Thoracic aorta (tissue), 2 donors: ENCODE measurements at places on chromosomes 6 and 20.

GRCh38 chr20:3239026-3239866 is at the start of gene SLC4A11:
Gene SLC4A11 (minus strand): TSS chr20:3239190. CDS start chr20:3239137, 53 bp downstream.
- peaks cover 11% of the 10 kb centered on the region for H3K27me3 ChIP-seq
- DNase-seq, result no peak
- H3K4me1 ChIP-seq, result peaks cover 24% of the 10 kb centered on the region

- H3K4me1 ChIP-seq, result no peaks in the 10 kb centered on the region
- H3K27ac ChIP-seq, result no peak overlapping the region
- DNase-seq, result no peak
- H3K36me3 ChIP-seq, result no peaks in the 10 kb centered on the region
- no peak overlapping the region for H3K4me3 ChIP-seq
- H3K27me3 ChIP-seq, result no peaks in the 10 kb centered on the region
Observed at GRCh38 chr6:50510361-50510760, 203.0 kb upstream of the TFAP2D start.

GRCh38 chr20:32067234-32067821 is 15.3 kb downstream of the HCK start:
- no peaks in the 10 kb centered on the region for H3K4me1 ChIP-seq
- H3K27me3 ChIP-seq, result no peaks in the 10 kb centered on the region
- H3K4me3 ChIP-seq, result no peak overlapping the region
- no peak overlapping the region for H3K27ac ChIP-seq
- H3K36me3 ChIP-seq, result no peaks in the 10 kb centered on the region

GRCh38 chr20:64099880-64100565 is 7.3 kb downstream of the NPBWR2 start:
- no peak for DNase-seq
- H3K27ac ChIP-seq, result no peak overlapping the region
- no peaks in the 10 kb centered on the region for H3K27me3 ChIP-seq
- no peaks in the 10 kb centered on the region for H3K4me1 ChIP-seq
- H3K36me3 ChIP-seq, result no peaks in the 10 kb centered on the region
- no peak overlapping the region for H3K4me3 ChIP-seq

DNA sequence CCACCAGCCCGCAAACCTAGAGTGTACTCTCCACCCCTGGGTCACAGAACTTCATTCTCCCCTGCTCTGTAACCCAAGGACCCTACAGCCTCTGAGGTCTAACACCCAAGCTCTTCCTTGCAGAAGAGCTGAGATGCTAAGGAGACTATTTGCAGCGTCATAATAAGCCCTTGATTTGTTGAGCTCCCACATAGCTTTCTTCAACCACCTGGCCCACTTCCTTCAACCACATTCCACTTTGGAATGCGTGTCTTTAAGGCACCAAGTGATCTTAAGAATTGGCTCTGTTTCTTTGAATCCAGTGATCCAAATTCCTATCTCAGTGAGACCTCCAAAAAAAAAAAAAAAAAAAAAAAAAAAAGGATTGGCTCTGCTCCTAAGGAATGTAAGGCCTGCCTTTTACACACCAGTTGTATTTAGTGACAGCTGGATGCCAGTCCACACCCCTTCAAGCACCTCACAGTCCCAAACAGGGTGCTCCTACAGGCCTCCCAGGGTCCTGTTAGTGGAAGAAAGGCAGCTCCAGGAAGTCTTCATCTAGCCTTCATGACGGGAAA is 106.2 kb downstream of the UBE3D start:
- no peaks in the 10 kb centered on the region for H3K4me1 ChIP-seq
- H3K27ac ChIP-seq, result no peak overlapping the region
- DNase-seq, result no peak
- no peaks in the 10 kb centered on the region for H3K36me3 ChIP-seq

GRCh38 chr20:13868331-13868730 is 83.5 kb downstream of the NDUFAF5 start:
- no peak overlapping the region for H3K4me3 ChIP-seq
- peaks cover 19% of the 10 kb centered on the region for H3K4me1 ChIP-seq
- no peak for DNase-seq
- no peaks in the 10 kb centered on the region for H3K27me3 ChIP-seq
- H3K27ac ChIP-seq, result peak overlapping the region; percentile 64

DNA sequence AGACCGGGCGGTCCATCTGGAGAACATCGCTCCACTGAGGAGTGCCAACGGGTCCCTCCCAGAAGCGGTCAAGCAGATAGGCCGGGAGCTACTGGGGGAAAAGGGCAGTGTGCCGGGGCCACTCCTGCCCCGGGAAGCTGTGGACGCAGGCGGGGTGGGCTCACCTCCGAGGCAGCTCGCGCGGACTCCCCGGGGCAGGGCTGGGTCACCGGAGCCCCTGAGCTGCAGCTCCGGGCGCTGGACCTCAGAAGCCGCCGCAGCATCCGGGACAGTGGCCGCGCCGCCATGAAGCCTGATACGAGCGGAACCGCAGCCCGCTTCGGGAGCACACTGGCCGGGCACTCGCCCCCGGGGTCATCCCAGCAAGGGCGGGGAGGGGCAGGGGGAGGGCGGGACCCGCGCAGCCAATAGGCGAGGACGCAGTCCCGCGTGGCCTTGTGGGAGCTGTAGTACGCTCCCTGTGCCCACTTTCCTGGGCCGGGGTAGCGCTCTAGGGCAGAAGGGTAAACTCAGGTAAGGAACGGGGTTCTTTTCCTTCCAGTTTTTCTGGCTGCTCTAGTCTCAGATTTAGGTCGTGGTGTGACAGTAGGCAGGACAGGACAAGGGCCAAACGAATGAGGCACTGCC is at the start of gene MOCS1:
TSS of gene MOCS1 (minus strand) at position 332 of the 627 bp plus-strand sequence. CDS start at position 287, 45 bp downstream.
- peak; percentile 53 for DNase-seq
- H3K36me3 ChIP-seq, result no peaks in the 10 kb centered on the region
- peak within 1 kb of the TSS; percentile 86 for H3K27ac ChIP-seq
- no peaks in the 10 kb centered on the region for H3K27me3 ChIP-seq
- peaks cover 30% of the 10 kb centered on the region for H3K4me1 ChIP-seq
- H3K4me3 ChIP-seq, result peak within 1 kb of the TSS; percentile 78

DNA sequence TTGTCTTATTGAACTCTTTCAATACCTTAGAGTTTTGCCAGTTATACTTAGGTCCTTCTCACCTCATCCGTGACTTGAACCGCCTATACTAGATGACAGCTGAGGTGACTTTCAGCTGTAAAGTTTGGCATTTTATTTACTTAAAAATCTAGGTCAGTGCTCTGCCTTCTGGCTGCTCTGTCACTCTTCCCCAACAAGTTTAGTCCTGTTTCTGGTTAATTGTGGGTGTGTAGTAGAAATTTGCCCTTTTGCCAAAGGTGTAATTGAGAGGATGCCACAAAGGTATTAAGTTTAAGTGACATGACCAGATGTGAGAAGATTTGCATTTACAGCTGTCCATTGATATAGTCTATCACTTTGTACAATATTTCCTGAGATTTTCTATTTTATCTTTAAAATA is 106.2 kb downstream of the FARS2 start:
- H3K27ac ChIP-seq, result no peak overlapping the region
- H3K36me3 ChIP-seq, result no peaks in the 10 kb centered on the region
- no peaks in the 10 kb centered on the region for H3K4me1 ChIP-seq
- no peak for DNase-seq
- no peaks in the 10 kb centered on the region for H3K27me3 ChIP-seq

GRCh38 chr6:28488916-28489365 is 26.7 kb downstream of the GPX6 start:
- H3K4me3 ChIP-seq, result no peak overlapping the region
- no peak for DNase-seq
- no peak overlapping the region for H3K27ac ChIP-seq
- H3K36me3 ChIP-seq, result no peaks in the 10 kb centered on the region

GRCh38 chr6:80714513-80714912 is 608.0 kb downstream of the BCKDHB start:
- H3K27ac ChIP-seq, result no peak overlapping the region
- no peak for DNase-seq
- H3K36me3 ChIP-seq, result no peaks in the 10 kb centered on the region
- H3K4me3 ChIP-seq, result no peak overlapping the region
- no peaks in the 10 kb centered on the region for H3K27me3 ChIP-seq
- no peaks in the 10 kb centered on the region for H3K4me1 ChIP-seq

DNA sequence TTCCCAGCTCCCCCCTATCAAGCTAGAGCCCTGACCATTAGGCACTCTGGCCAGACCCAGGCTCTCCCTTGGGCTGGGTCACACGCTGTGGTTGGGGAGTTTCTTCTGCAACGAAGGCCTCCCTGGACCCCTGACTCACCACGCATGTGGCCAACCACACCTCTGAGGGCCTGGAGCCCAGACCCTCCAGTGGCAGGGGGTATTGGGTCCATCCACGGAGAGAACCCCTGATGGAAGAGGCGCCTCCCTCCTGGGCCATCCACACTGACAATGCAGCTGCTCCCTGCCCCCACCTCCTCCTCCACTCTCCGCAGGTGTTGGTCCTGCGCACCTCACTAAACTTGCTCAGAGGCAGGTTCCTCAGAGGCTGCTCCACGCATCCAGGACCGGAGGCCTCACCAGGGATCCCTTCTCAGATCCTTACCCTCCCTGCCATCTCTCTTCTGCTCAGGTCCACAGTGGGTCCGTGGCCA is 125.4 kb downstream of the RNASET2 start:
- H3K4me1 ChIP-seq, result no peaks in the 10 kb centered on the region
- no peaks in the 10 kb centered on the region for H3K27me3 ChIP-seq
- H3K4me3 ChIP-seq, result no peak overlapping the region

GRCh38 chr20:32761831-32762753 is at the start of gene DNMT3B:
Gene DNMT3B (plus strand): TSS chr20:32762385. CDS start chr20:32780324, 17,939 bp downstream.
- peak within 1 kb of the TSS; percentile 92 for H3K4me3 ChIP-seq
- H3K4me1 ChIP-seq, result peaks cover 17% of the 10 kb centered on the region
- no peaks in the 10 kb centered on the region for H3K27me3 ChIP-seq
- no peak for DNase-seq
- no peaks in the 10 kb centered on the region for H3K36me3 ChIP-seq

GRCh38 chr20:32248043-32248442 is 29.4 kb upstream of the KIF3B start:
- H3K27ac ChIP-seq, result no peak overlapping the region
- H3K4me1 ChIP-seq, result no peaks in the 10 kb centered on the region
- DNase-seq, result no peak
- no peaks in the 10 kb centered on the region for H3K27me3 ChIP-seq
- no peak overlapping the region for H3K4me3 ChIP-seq

GRCh38 chr6:137269803-137270202 is 50.6 kb upstream of the IFNGR1 start:
- H3K4me3 ChIP-seq, result no peak overlapping the region
- no peaks in the 10 kb centered on the region for H3K4me1 ChIP-seq
- H3K27ac ChIP-seq, result no peak overlapping the region
- DNase-seq, result no peak

DNA sequence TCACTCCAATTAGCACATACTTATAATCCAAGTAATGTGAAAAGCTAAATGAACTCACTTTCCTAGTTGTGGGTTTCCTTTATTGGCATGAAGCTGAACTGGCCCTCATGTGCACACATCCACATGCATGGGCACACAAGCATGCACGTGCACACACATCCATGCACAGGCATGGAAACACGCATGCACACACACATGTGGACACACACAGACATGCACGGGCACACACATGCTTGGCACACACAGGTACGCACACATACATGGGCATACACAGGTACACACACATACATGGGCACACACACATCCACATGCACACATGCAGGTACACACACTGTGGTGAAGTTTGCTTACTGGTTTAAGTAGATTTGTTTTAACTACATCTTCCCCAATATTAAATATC is 23.8 kb downstream of the SYNDIG1 start:
- H3K27me3 ChIP-seq, result no peaks in the 10 kb centered on the region
- H3K4me1 ChIP-seq, result no peaks in the 10 kb centered on the region
- DNase-seq, result no peak
- H3K4me3 ChIP-seq, result no peak overlapping the region
- H3K27ac ChIP-seq, result no peak overlapping the region
